Caco-2 (cell line): ENCODE measurements at places on chromosomes 16 and 17.

GRCh38 chr16:15643946-15644250 is 944 bp upstream of the MARF1 start:
- DNase-seq, result no peak

DNA sequence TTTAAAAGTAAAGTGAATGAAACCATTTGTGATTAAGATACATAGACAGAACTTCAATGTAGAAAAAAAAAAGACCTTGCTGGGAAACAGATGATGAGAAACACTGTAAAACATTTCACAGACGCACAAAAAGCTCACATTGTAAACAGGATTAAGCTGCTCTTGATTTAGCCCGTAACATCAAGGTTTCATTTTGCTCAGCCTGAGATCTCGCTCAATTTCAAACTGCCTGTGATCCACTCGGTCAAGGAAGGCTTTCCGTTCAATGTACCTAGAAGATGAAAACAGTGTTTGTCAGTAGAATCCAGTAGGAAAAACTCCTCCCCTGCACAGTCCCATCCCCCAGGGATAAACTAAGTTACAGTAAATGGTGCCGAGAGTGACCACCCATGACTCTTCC is 42.3 kb upstream of the BCAR1 start:
- DNase-seq, result no peak

DNA sequence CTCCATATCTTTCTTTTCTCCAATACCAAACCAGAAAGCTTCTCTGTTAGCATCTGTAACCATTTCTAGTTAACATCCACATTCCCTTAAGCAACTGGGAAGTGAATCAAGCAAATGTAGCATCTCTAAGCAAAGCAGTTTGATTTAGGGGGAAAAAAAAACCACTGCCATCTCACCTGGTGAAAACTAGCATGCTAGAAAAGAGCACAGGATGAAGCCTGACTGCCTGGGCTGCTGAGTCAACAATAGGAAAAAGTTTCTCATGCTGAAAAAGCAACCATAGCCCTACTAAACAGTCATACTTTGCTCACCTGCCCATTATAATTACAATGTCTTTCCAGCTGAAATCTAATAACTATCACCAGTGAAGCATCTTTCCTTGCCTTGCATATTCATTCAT is 139.3 kb downstream of the ANKFN1 start:
- no peak for DNase-seq

GRCh38 chr16:64791756-64792155 is 330.1 kb downstream of the CDH11 start:
- no peak for DNase-seq

GRCh38 chr16:4380119-4381063 is 8.7 kb downstream of the VASN start:
- no peak for DNase-seq

DNA sequence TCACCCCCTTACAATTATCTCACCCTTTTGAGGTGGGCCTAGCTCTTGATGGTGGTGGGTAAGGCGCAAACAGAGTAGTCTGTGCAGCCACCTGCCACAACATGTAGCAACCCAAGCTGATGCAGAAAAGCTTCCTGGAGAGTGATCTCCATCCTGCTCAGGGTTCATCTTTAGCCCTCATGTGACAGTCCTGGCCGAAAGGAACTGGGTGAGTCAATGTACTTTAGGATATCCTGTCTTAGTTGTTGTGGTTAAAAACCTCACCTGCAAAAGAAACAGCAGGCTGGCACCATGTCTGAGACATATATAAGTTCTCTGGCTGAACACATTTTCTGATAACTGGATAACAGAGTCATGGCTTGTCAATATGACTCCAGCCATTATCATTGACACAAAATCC is 183.5 kb upstream of the CPHXL start:
- no peak for DNase-seq

DNA sequence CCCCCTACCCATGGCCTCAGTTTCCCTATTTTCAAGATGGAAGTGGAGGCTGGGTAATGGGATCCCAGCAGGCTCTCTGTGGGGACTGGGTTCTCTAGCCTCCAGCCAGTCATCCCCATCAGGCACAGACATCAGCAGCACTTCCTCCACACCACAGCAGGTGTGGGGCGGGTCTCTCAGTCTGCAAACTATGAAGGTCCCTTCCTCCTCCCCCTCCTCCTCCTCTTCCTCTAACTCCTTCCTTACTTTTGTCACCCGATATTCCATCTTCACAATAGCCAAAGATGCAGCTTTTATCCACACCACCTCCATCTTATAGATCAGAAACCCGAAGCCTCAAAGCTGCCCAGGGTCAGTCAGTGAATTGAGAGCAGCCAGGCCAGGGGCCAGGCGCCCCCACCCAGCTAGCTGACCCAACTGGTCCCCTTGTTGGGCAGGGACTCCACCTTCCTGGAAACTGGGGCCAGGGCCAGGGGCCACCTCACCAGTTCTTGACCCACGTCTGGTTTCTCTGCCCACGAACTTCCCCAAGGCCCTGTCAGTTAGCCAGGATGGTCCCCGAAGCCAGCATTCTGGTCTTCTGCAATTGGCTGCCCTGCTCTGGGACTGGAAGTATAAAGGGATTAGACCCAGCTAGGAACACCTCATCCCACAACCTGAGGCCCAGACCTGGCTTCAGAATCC is 2.5 kb downstream of the FAM83G start:
- DNase-seq, result no peak
